Hematopoietic multipotent progenitor cell treated with erythropoietin and hydrocortisone succinate and interleukin-3 and kit ligand, for 8 days (in vitro differentiated cells): ENCODE measurements at places on chromosomes 16 and 17.

- no peak for DNase-seq
Observed at GRCh38 chr17:61536422-61536955, 54.5 kb downstream of the NACA2 start.

GRCh38 chr16:66128371-66128770 is 238.1 kb upstream of the CDH5 start:
- DNase-seq: no peak

- no peak for DNase-seq
Observed at GRCh38 chr17:41396996-41397660, at the start of gene KRT31. Gene KRT31 (minus strand): TSS chr17:41397608. CDS start chr17:41397539, 69 bp downstream.

GRCh38 chr16:50025537-50025931 is 509 bp downstream of the CNEP1R1 start:
- DNase-seq: peak; percentile 46
